ENCODE measurements at places on chromosomes 5 and 9.

DNA sequence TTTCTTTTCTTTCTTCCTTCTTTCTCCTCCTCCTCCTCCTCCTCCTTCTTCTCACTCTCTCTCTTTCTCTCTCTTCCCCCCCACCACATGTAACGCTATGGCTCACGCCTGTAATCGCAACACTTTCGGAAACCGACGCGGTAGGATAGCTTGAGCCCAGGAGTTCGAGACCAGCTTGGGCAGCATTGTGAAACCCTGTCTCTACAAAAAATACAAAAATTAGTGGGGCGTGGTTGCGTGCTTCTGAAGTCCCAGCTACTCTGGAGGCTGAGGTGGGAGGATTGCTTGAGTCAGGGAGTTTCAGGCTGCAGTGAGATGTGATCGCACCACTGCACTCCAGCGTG, 736 bp upstream of the GLDC start:
- DNase-seq = no peak

DNA sequence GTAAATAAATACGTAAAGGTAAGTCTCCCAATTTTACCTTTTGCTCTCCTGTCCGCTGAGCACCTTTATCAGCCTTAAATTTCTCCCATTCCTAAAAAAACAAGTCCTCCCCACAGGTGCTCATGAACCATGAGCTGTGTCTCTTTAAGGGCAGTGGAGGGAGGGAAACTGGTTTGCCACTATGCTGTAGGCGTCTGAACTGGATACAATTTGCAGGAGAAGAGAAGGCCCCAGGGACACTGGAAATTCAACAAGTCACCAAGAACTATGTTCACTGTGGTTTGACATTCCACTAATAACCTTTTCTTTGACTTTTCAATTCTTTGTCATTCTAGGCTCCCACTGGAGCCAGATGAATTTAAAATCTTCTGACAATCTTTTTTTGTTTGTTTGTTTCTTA, 72.2 kb downstream of the LHFPL2 start:
- DNase-seq = no peak

DNA sequence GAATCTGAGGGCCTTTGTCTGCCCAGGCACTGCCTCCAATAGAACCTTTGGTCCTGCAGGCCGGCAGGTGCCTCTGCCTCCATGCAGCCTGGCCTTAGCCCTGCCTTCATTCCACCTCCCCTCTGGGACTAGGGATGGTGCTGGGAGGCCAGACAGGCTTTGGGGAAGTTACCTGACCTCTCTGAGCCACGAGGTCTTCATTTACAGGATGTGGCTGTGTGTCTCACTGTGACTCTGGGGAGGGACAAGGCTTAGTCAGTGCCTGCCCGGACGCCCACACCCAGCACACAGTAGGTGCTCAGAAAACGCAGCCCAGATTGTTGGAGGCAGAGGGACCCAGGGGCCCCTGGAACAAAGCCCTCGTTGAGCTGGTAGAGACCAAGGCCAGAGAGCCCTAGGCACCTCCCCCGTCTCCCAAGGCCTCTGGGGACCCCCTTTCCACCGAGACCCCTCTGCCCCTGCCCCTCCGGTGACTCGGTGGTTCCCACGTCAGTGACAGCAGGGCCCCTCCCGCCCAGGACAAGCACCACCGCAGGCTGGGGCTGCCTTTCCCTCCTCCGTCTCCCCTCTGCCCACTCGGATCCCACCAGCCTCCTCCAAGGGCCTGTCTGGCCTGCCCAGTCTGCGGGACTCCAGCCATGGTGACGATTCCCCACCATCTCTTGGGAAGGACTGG, 46.9 kb upstream of the EGFL7 start:
- DNase-seq = no peak

DNA sequence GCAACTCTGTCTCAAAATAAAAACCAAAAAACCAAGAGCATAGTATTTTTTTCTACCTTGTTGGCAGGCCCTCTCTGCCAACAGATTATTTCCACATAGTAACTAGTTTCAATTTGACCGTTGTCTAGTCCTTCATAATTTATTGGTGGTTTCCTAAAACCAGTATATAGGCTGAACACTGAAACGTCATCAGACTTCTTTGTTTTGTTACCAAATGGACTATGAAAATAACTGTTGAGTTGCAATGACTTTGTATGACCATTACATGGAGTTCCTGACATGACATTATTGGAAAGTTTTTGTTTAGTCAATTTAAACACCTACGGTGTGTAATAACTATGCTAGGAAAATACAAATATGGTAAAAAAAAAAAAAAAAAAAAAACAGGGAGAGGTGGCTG, 1.7 kb downstream of the AGGF1 start:
- DNase-seq = no peak

Measured in DMS79 (cell line).